ENCODE measurements at places on chromosomes 4 and X. TPM values are rescaled to one million over a fixed set of nuclear protein-coding genes. Genes with fewer than 3 reads are reported as not detected.

Gene POLA1
- 4.3 TPM for polyA plus RNA-seq

Gene SERPINA7
- not detected for polyA plus RNA-seq

Gene MTM1
- polyA plus RNA-seq: 15.0 TPM

Gene UNC5C
- not detected for polyA plus RNA-seq

Gene HPSE
- 0.54 TPM for polyA plus RNA-seq

Gene CT55
- not detected for polyA plus RNA-seq

Gene COL25A1
- polyA plus RNA-seq: not detected

Gene PRRG3
- not detected for polyA plus RNA-seq

Gene FHIP1A
- polyA plus RNA-seq: not detected

Gene CPLX1
- not detected for polyA plus RNA-seq

Measured in IgD-negative memory B cell (primary cell).